ENCODE measurements at places on chromosomes 11 and 22. TPM values are rescaled to one million over a fixed set of nuclear protein-coding genes. Genes with fewer than 3 reads are reported as not detected.

DNA sequence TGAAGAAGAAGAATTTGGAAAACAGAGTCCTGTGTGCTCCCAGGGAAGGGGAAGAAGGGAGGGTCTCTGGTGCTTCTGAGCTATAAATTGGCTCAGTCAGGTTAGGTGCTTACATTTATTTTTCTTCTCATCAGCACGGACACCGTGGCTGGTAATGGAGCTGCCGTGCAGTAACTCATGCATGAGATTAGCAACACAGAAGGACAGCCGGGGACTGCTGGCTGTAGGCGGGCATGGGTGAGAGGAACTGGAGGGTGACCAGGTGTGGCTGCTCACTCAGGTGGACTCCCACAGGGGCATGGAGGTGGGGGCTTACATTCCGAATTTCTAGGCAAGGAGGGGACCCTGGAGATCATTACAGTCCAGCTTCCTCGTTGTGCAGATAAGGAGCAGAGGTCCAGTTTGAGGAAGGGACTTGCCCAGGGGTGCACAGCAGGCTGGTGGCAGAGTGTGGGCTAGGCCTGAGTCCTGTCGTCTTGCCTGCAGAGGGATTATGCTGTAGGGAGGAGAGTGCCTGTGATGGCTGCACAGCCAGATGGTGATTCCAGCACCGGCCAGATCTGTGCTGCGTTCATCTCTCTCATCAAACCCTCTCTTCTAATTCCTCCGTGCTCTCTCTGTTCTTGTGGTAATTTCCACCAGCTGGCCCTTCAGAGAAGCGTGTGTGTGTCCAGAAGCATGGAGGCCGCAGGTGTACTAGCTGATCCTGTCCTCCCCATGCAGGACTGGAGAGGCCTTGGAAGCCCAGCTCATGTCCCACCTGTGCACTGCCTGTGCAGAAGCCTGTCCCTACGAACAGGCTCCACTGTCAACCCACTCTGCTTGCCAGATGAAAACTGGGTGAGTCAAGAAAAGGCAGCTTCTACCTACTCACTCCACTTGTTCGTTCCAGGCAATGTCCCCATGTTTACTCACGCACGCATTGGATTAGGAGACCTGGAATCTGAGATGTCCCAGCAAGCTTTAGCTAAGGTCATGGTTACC, 78.9 kb downstream of the NTM start:
- no peak for DNase-seq

- peak; percentile 96 for DNase-seq
Observed at GRCh38 chr11:8719211-8719649, 36.6 kb downstream of the RPL27A start.

Gene CRYAB
- 6.5 TPM for total RNA-seq

Gene KRTAP5-8
- total RNA-seq: not detected

DNA sequence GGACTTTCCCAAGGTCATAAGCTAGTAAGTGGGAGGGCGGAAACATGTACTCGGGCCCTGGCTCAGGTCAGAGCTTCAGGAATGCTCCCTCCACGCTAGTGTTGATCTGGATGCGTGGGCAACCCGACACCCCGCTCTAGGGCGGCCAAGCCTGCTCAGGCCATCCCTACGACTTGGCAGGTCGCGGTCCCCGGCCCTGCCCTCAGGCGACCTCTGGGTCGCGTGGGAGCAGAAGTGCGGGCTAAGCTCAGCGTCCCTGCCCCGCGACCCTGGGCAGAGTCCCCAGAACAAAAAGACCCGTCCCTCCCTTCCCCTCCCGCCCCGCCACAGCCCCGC, 781 bp upstream of the TEF start:
- peak; percentile 94 for DNase-seq

Gene BTBD18
- total RNA-seq: not detected

DNA sequence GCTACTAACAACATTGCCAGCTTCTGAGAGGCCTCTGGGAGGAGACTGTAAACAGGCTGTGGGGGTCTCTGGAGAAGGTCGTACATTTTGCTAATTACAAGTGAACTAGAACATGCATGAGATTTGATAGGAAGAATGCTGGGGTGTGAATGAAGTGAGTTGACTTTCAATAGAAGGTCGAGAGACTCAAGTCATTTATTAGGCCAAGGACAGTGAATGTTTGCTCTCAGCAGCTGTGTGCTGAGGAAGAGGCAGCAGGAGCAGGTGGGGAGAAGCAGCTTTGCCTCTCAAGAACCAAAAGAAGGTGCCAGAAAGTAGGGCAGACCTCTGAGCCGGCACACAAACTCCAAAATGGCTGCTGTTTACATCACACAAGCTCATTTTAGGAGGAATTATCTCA, 91.7 kb downstream of the PIWIL4 start:
- DNase-seq: no peak

DNA sequence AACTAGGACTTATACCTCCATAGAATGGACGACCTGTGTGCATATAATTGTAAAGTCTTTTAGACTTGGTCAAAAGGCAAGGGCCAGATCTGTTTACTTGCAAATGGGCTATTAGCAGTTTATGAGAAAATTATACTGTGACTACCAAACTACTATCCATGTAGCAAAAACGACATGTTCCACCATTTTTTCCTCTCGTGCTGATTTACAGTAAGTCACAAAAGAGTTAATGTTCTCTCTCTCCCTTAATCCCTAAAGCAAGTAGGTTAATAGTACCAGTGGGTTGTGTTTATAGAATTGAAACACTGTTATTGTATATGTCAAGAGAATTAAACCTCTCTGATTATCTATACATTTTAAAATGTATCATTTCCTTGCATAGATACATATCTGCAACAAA, 147.3 kb downstream of the MAML2 start:
- no peak for DNase-seq

Gene NKAPD1
- 24.4 TPM for total RNA-seq

GRCh38 chr22:36156515-36157419, 3.8 kb downstream of the APOL3 start:
- peak; percentile 77 for DNase-seq

GRCh38 chr22:48980918-48981317, 846.8 kb downstream of the BRD1 start:
- DNase-seq: no peak

Gene SLC22A6
- total RNA-seq: not detected

Gene OR2AG2
- total RNA-seq: 0.28 TPM

- DNase-seq: no peak
Observed at GRCh38 chr11:73048446-73048845, 93.7 kb downstream of the FCHSD2 start.

Gene OR51E2
- 0.72 TPM for total RNA-seq

- DNase-seq: no peak
Observed at GRCh38 chr11:12179019-12179418, 68.6 kb downstream of the MICAL2 start.

- no peak for DNase-seq
Observed at GRCh38 chr22:24051028-24051427, 39.9 kb downstream of the CABIN1 start.

Gene SERPING1
- total RNA-seq: 2.0 TPM

Gene FAT3
- 2.2 TPM for total RNA-seq

- DNase-seq: peak; percentile 76
Observed at GRCh38 chr11:65973439-65974110, 12.0 kb downstream of the SART1 start.

DNA sequence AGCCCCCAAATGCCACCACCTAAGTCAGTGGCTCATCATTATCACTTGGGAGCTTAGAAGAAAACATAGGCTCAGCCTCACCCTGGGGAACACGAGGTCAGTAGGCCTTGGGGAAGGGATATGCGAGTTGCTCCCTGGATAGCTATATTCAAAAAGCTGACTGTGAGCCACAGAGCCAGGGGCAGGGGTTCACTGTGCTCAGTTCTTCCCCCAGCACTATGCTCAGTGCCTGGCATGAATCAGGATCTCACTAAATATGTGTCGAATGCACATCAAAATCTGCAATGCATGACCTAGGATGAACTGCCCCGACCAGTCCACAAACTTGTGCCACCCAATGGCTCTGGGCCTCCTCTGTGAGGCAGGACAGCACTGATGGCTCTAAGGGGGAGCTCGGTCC, 35.1 kb downstream of the THOC5 start:
- no peak for DNase-seq

DNA sequence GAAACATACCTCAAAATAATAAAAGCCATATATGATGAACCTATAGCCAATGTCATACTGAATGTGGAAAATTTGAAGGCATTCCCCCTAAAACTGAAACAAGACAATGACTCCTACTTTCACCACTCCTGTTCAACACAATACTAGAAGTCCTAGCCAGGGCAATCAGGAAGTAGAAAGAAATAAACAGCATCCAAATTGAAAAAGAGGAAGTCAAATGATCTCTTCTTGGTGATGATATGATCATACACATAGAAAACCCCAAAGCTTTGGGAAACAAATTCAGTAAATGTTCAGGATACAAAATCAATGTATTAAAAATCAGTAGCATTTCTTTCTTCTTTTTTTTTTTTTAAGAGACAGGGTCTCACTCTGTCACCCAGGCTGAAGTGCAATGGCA, 109.9 kb downstream of the DLG2 start:
- DNase-seq: no peak

DNA sequence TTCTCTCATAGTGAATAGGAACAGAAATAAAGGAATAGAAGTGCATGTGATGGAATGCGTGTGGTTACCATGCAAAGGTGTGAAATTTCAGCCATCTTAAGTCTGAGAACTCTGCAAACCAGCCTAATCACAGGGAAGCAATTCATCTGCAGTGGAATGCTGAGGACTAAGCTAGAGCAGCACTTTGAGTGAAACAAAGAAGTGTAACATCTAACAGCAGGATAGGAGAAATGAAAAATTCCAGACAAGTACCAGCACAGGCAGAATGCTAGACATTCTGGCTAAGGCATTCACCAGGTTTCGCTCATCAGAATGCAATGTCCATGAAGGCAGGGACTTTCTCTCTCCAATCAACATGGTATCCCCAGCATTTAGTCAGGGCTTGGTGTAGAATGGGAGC, 41.2 kb upstream of the SLC36A4 start:
- DNase-seq: no peak

Gene CBX6
- total RNA-seq: 15.2 TPM

Gene PRR33
- not detected for total RNA-seq

- DNase-seq: no peak
Observed at GRCh38 chr11:111906680-111907079, 4.9 kb downstream of the CRYAB start.

GRCh38 chr22:36239150-36239400, 252 bp downstream of the APOL2 start:
- no peak for DNase-seq

- DNase-seq: no peak
Observed at GRCh38 chr11:117874910-117875381, 1.5 kb downstream of the FXYD6 start.

Gene SPA17
- total RNA-seq: 14.4 TPM

Gene DGAT2
- 2.2 TPM for total RNA-seq

Gene F2
- total RNA-seq: not detected

Gene CLDN5
- total RNA-seq: under 0.01 TPM

- DNase-seq: no peak
Observed at GRCh38 chr11:110207123-110207522, 89.3 kb downstream of the RDX start.

DNA sequence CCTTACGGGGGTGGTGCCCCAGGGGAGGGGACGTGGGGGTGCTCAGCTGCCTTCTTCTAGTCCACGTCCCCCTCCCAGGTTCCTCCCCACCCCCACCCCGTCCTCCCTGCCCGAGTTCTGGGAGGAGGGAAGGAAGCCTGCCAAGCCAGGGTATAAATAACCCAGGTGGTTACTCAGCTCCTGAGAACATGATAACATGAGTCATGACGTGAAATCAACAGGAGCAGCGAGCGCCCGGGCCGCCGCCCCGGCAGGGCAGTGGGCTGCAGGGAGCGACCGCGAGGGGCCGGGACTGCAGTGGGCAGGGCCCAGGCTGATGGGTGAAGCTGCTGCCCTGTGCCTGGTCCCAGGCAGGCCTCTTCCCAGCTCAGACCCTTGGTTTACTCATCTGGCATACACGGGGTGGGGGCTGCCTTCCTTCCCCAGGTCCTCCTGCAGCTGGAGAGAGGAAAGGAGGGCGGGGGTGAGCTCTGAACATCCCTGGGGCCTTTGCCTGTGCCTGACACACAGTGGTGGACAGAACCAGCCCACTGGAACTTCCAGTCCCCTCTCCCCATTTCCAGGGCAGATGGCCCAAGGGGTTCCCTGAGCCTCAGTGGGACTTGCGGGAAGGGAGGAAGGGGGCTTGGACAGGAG, 8.8 kb upstream of the PDGFB start:
- DNase-seq: peak; percentile 89

Gene TYMP
- total RNA-seq: 0.28 TPM

DNA sequence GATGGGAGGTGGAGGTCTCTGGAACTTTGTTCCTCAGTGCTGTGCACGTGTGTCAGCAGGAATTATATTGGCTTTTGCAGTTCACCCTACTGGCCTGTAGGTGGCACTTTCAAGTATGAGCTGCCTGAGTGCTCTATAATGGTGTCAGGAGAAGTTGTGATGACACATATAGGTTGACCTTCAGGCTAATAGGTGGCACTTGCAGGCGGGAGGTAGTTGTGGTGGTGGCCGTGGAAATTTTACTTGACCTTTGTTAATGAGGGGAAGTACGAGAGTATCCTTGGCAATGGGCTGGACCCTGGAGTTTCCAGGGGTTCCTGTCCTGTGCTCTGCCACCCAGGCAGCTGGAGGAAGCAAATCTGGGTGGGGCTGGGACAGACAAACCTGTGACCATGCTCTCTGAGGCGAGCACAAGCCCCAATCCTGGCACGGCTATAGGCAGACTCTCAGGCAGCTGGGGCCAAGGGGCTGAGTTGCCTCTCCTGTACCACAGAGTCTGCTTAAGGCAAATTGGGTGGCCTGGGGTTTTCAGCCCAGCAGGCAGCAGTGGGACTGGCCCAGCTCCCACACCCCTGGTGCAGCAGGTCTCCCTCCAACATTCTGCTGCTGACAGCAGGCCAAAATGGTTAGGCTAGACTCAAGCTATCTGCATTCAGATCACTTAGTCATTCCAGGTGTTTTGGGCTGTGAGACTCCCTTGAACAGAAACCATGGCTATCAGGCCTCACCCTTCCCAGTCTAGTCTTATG, 147.5 kb upstream of the CTSC start:
- DNase-seq: peak; percentile 23

GRCh38 chr22:31829505-31829904, 75.7 kb downstream of the DEPDC5 start:
- DNase-seq: peak; percentile 97

GRCh38 chr11:113351068-113351450, 36.5 kb upstream of the ANKK1 start:
- DNase-seq: no peak

GRCh38 chr11:127653076-127653475, 652.5 kb upstream of the KIRREL3 start:
- DNase-seq: no peak

DNA sequence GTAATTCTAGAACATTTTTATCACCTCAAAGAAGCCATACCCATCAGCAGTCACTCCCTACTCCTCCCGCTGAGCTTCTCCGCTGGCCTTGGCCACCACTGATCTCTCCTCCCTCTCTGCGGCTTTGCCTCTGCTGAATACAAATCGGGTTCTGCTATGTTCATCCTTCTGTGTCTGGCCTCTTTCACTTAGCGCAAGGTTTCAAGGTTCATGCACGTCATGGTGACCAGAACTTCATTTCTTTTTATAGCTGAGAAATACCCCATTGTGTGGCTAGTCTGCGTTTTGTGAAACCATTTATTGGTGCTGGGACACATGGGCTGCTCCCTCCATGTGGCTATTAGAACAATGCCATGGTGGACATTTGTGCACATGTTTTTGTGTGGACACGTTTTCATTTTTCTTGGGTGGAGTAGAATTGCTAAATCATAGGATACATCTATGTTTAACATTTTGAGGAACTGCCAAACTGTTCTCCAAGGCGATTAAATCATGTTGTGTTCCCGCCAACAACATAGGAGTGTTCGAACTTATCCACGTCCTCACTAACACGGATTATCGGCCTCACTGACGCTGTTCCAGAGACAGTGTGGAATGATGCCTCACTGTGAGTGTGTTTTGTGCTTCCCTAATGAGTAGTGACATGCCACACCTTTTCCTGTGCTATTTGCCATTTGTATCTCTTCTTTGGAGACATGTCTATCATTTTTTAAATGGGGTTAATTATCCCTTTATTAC, 24.2 kb upstream of the KRTAP5-6 start:
- no peak for DNase-seq

Gene MS4A6E
- not detected for total RNA-seq
